SHP77 (cell line): ENCODE measurements at places on chromosomes 13 and 19.

- peak; percentile 67 for DNase-seq
These were observed 2.9 kb upstream of the FTL start for GRCh38 chr19:48962029-48962848.

- no peak for DNase-seq
These were observed 4.6 kb upstream of the SLAIN1 start for GRCh38 chr13:77692746-77693448.

GRCh38 chr13:90763476-90764150, 583.9 kb upstream of the MIR17HG start:
- DNase-seq = no peak

DNA sequence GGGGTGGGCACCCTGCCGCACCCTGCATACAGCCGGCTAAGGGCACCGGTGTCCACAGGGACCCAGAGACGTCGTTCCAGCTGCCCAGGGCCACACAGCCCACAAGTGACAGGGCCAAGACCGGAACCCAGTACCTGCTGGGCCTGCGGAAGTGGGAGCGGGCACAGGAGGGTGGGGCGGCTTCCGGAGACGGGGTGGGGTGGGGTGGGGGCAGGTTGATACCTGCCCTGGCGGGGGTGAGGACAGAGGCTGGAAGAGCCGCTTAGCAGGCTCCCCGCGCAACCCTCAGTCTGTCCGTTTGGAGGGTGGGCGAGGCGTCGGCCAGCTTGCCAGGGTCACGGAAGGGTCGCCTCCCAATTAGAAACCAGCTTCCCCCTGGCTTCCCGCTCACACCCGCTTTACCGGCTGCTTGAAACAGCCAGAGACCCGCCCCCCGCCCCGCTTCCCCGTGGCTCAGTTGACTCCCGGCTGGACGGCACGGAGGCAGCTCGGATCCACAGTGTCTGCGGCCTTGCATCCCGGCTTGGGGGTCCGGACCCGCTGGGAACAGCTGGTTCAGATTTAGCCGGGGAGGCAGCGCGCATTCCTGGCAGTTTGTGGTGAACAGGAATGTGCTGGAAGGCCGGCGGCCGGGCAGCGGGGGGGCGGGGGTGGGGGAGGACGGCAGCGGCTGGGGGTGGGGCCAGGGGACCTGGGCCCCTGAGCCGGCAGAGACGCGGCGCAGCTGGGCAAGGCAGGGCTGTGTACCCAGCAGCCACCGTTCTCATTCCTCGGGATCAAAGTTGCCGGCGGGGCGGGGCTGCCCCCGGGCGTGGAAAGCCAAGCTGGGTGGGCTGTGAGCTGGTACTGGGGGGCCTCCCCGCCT, 1.9 kb downstream of the CNN2 start:
- peak; percentile 42 for DNase-seq

DNA sequence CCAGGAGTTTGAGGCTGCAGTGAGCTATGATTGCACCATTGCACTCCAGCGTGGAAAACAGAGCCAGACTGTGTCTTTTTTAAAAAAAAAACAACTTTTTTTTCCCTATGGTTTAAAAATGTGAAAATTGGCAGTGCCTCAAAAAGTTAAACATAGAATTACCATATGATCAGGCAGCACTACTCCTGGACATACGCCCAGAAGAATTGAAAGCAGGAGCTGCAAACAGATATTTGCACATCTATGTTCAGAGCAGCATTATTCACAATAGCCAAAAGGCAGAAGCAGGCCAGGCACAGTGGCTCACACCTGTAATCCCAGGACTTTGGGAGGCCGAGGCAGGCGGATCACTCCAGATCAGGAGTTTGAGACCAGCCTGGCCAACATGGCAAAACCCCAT, 3.8 kb upstream of the RETN start:
- no peak for DNase-seq

DNA sequence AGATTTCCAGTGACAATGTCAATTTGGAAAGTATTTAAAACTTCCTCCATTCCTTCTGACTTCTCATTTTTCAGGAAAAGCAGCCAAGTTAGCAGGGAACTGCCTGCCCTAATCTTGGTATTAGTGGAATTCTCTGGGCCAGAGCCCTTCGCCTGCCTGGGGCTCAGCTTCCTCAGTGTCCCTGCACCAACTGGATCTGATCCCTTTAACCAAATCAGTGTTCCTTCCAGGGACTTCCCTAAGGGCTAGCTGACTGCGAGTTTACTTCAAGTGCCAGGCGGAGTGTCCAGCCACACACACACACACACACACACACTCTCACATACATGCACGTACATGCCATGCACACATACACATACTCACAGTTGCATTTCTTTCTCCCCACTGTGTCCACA, 20.0 kb downstream of the RAB20 start:
- no peak for DNase-seq

DNA sequence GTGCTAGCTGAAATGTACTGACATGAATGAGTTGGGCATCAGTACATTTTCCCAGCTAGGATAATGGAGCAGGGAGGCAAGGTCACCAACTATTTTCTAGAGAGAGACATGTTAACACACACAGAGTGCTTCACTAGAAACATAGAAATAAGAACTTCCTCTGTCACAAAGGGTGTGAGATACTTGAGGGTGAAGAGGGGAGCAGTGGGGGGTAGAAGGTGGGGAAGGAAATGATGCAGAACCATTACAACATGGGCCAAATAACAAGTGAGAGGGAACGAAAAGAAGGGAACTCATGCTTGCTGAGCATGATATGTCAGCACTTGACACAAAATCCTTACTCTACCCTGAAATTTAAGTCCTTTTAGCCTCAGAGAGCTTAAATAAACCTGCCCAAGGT, 87.8 kb upstream of the RFC3 start:
- DNase-seq = no peak

DNA sequence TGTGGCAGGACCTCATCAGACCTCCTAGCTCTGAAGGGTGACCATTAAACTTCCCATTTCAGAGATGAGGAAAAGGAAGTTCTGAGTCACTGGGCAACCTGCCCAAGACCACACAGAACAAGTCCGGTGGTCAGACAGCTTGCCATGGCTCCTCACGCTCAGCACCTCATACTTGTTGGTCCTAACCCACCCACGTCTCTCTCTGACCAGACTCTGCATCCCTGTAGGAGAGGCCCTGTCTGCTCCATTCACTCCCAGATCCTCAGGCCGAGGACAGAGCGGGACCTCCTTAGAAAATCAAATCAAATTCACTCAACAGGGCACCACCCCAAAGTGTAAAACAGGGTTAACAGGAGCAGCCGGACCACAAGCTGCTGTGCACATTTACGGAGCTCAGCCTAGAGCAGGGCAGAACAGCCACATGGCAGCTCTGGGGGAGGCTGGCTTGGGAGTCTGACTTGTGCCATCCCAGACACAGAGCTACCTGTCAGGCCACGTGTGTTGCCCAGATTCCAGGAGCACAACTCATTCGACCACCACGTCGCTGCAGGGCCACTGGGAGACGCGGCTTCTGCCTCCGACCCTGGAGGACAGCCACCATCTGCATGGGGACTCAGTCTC, 1.7 kb downstream of the MIER2 start:
- no peak for DNase-seq

DNA sequence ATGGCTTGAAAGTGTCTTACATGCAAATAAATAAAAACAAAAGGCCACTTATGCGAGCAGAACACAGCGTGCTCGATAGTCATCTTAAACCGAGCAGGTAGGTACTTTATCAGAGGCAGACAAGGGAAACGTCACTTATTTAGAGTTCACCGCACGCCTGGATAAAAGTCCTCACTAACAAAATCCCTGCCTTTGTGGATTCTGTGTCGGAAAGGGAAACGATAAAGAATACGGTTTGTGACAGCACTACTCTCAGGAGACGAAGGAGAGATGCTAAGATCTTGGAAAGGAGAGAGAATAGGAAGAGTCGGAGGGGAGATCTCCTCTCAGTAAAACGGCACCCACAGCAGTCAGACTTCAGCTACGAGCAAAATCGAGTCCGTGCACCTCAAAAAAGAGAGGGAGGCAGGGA, 581 bp downstream of the RCBTB1 start:
- no peak for DNase-seq

- no peak for DNase-seq
These were observed 1001.1 kb downstream of the OLFM4 start for GRCh38 chr13:54029720-54030119.

DNA sequence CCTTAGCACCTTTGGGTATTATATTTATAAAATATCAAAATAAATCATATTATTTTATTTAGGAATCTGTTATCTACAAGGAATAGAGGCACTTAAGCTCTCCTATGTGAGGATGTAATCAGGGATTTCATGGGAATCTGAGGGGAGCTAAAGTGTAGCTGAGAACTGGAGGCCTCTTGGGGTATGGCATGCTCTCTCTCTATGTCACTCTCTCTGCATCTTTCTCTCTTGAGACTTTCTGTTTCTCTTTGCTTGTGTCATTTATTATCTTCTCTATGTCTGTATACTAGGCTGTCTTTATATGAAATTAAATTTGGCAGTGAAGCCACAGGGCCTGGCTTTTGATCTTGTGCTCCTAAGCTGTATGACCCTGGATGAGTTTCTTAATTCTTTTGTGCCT, 37.7 kb upstream of the SCEL start:
- no peak for DNase-seq

DNA sequence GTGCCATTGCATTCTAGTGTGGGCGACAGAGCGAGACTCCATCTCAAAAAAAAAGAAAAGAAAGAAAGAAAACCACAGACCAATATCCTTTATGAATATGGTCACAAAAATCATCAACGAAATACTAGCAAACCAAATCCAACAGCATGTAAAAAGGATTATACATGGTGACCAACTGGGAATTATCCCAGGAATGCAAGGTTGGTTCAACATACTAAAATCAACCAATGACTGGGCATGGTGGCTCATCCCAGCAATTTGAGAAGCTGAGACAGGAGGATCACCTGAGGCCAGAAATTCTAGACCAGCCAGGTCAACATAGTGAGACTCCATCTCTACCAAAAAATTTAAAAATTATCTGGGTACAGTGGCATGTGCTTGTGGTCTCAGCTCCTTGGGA, 7.2 kb downstream of the TSKS start:
- no peak for DNase-seq

- no peak for DNase-seq
These were observed 8.4 kb downstream of the PPP1R14A start for GRCh38 chr19:38247734-38248268.

- DNase-seq = no peak
These were observed 97.7 kb upstream of the VSTM2B start for GRCh38 chr19:29428071-29428470.

- no peak for DNase-seq
These were observed 352.3 kb upstream of the TMTC4 start for GRCh38 chr13:101026736-101027398.

- DNase-seq = no peak
These were observed 41.3 kb downstream of the RNASEH2B start for GRCh38 chr13:50950849-50951248.

DNA sequence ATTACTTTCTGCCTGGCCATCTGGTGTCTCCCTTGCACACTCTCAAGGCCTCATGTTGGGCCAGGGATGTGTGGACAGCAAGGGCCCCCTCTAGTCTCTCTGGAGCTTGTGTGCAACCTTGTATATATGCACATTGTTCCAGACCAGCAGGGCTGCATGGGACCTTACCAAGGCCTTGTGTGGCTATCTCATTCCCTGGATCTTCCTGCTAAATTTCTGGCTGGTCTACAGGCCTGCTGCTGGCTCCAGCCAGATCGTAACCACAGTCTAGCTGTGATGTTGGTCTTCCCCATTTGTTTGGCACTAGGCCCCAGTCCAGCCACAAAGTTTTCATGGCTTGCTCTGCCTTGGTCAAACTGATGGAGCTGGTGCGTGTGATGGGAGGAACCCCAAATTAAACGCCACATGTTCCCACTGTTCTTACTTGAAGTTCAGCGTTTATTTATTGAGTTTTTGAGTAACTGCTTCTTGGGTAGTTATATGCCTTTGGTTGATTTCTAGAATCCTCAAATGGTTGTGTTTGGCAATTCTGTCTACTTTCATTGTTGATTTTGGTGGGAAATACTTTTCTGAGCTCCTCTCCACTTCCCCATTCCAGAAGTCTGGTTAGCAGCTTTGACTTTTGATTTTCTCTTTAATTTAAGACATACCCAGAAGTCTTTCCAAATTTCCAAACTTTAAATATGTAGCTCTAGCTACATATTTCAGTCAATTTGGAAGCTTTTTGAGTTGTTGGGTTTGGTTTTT, 56.4 kb downstream of the SIPA1L3 start:
- no peak for DNase-seq

DNA sequence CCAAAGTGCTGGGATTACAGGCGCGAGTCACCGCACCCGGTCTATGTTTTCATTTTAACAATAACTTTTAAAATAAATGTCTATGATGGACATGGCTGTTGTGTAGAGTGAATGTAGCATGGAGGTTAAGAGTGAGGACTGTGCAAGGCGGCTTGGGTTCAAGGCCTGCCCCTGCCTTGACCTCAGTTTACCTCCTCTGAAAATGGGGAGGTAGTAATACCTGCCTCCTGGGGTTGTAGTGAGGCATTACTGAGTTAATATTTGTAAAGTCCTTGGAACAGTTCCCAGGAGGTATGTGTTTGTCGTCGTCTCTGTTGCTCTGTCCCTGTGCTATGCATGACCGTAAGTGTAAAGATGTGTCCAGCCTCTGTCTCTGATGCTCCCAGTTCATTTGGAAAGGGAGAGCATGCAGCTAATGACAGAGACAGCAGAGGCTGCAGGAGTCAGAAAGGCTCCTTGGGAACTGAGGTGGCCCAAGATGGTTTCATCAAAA, 9.4 kb downstream of the GARRE1 start:
- no peak for DNase-seq

- no peak for DNase-seq
These were observed 24.0 kb upstream of the ZNF573 start for GRCh38 chr19:37803249-37803840.

GRCh38 chr19:45505151-45505995, 1.9 kb upstream of the VASP start:
- no peak for DNase-seq

DNA sequence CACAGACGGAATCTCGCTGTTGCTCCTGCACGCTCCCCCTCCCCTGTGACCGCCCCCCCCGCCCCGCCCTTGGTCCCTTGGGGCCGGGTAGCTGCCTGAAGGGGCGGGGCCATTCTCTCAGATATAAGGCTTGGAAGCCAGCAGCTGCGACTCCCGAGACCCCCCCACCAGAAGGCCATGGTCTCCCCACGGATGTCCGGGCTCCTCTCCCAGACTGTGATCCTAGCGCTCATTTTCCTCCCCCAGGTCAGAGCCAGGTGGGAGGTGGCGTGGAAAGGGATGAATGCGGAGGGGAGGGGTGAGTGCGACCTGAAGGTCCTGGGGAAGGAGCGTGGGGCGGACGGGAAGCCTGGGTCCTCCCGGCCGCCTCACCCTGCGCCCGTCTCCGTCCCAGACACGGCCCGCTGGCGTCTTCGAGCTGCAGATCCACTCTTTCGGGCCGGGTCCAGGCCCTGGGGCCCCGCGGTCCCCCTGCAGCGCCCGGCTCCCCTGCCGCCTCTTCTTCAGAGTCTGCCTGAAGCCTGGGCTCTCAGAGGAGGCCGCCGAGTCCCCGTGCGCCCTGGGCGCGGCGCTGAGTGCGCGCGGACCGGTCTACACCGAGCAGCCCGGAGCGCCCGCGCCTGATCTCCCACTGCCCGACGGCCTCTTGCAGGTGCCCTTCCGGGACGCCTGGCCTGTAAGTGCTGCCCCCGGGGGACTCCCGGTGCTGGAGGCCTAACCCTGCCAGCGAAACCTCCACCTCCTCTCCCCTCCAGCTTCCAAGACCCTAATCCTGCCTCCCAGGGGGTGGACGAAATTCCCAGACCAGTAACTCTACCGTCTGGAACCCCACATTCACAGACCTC, at the start of gene DLL3:
Gene DLL3 (plus strand): TSS at position 150 of the 845 bp plus-strand sequence. CDS start 28 bp downstream, at position 178.
- DNase-seq = peak; percentile 89
